Glomerular endothelial cell (primary cell): ENCODE measurements at places on chromosomes 11 and 22. TPM values are rescaled to one million over a fixed set of nuclear protein-coding genes. Genes with fewer than 3 reads are reported as not detected.

Gene FGF19
- total RNA-seq, result not detected in 2 replicates

DNA sequence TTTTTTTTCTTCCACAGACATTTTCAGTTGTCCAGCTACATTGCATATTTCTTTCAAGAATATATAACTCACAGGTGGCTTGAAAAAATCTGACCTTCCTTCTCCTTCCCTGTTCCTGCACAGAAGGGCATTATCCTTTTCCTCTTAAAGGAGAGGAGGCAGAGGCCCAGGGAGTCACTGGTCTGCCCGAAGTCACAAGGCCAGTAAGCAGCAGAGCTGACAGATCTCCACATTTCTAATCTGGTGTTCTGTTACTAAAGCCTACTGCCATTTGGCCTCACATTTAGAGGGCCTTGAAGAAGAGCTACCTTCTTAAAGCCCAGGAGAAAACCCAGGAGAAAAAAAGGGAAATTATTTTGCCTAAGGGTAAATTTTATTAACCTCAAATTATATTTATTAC lies 12.3 kb downstream of the ENDOD1 start:
- DNase-seq, result no peak

- DNase-seq, result no peak
These were observed 178.4 kb upstream of the E2F8 start for GRCh38 chr11:19419021-19419750.

GRCh38 chr11:133814588-133815100 lies 30.7 kb downstream of the SPATA19 start:
- DNase-seq, result no peak

GRCh38 chr11:126918556-126918955 lies 82.0 kb downstream of the KIRREL3 start:
- no peak for DNase-seq

- no peak for DNase-seq
These were observed 27.9 kb upstream of the FZD4 start for GRCh38 chr11:86983021-86983488.

GRCh38 chr11:339963-340362 lies 19.3 kb upstream of the IFITM3 start:
- DNase-seq, result no peak

GRCh38 chr11:2589538-2589934 lies 110.3 kb downstream of the KCNQ1OT1 start:
- DNase-seq, result no peak

GRCh38 chr22:32127904-32128303 lies 31.2 kb downstream of the C22orf42 start:
- DNase-seq, result no peak

DNA sequence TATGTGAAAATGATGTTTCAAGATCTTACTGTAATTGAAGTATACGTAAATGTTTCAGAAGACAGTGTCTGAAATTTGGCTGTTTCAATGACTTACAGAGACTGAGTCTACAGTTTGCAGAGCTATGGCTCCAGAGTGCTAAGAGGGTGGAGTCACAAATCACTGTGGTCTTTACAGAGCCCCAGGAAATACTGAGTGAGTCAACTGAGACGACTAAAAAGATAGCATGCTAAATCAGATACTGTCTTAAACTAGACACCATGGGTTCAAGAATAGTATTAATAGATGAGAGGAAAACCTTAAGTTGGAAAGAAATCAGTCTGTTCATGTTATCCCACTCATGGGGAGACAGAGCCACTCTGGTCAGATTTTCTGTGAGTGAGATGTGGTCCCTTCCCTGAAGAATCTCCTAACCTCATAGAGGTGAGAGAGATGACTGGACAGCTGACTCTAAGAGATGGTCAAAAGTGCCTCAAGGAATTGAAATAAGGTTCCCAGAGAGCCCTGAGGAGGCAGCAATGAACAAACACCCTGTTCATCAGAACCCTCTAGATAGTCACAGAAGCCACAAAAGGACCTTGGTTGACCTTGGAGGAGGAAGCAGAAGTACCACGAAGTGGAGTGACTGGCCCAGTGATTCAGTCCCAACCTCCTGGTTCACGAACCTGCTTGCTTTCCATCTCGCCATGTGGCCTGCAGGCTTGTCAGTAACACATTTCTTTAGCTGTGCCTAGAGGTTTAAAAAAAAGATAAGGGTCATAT lies 30.2 kb downstream of the C11orf91 start:
- DNase-seq, result no peak
